ENCODE measurements at places on chromosomes 3 and 15. TPM values are rescaled to one million over a fixed set of nuclear protein-coding genes. Genes with fewer than 3 reads are reported as not detected.

IMPDH2 gene
- 209 TPM for total RNA-seq

FILIP1L gene
- total RNA-seq = 23.5 TPM

WDR93 gene
- total RNA-seq = not detected

TBL1XR1 gene
- 77.5 TPM for total RNA-seq

B3GNT5 gene
- total RNA-seq = 29.8 TPM

MEX3B gene
- total RNA-seq = 0.26 TPM

MASP1 gene
- 1.1 TPM for total RNA-seq

XCR1 gene
- total RNA-seq = 0.08 TPM

FOXB1 gene
- total RNA-seq = not detected

KCNMB3 gene
- 1.5 TPM for total RNA-seq

MYZAP gene
- total RNA-seq = 29.8 TPM

MESP2 gene
- total RNA-seq = 0.59 TPM

A4GNT gene
- total RNA-seq = not detected

KBTBD12 gene
- 0.38 TPM for total RNA-seq

SNX22 gene
- total RNA-seq = not detected

SPTSSB gene
- total RNA-seq = 2.4 TPM

Data from esophagus squamous epithelium (tissue), 5 donors.